H4 (cell line): ENCODE measurements at places on chromosomes 11 and 22. TPM values are rescaled to one million over a fixed set of nuclear protein-coding genes. Genes with fewer than 3 reads are reported as not detected.

GSTT2 gene
- total RNA-seq, result 1.7 TPM in 1 of 2 replicates, not detected in the other

MUC2 gene
- not detected in 2 replicates for total RNA-seq

KRTAP5-9 gene
- not detected in 2 replicates for total RNA-seq

APOA5 gene
- not detected in 2 replicates for total RNA-seq

SPTBN2 gene
- total RNA-seq, result 12.7 and 24.8 TPM in 2 replicates

CCDC73 gene
- total RNA-seq, result not detected in 2 replicates
